ENCODE measurements at places on chromosomes 7 and 10.
A peak's percentile ranks its signal among the peaks of the same experiment; 100 is the strongest.

GRCh38 chr7:44716205-44716604 is 32.4 kb upstream of the ZMIZ2 start:
- no peaks in the 10 kb centered on the region for H3K27me3 ChIP-seq
- no peak overlapping the region for H3K4me3 ChIP-seq
- H3K4me1 ChIP-seq, result peaks cover 11% of the 10 kb centered on the region
- H3K27ac ChIP-seq, result no peak overlapping the region
- no peaks in the 10 kb centered on the region for H3K36me3 ChIP-seq
- DNase-seq, result no peak

GRCh38 chr7:138358850-138359341 is 101.2 kb upstream of the TRIM24 start:
- H3K36me3 ChIP-seq, result no peaks in the 10 kb centered on the region
- H3K27ac ChIP-seq, result no peak overlapping the region
- H3K4me1 ChIP-seq, result no peaks in the 10 kb centered on the region
- no peaks in the 10 kb centered on the region for H3K27me3 ChIP-seq
- no peak for DNase-seq
- H3K4me3 ChIP-seq, result no peak overlapping the region

GRCh38 chr7:34879871-34880270 is 157.4 kb downstream of the DPY19L1 start:
- no peaks in the 10 kb centered on the region for H3K36me3 ChIP-seq
- H3K4me3 ChIP-seq, result no peak overlapping the region
- no peak for DNase-seq
- H3K27me3 ChIP-seq, result no peaks in the 10 kb centered on the region
- H3K27ac ChIP-seq, result no peak overlapping the region

DNA sequence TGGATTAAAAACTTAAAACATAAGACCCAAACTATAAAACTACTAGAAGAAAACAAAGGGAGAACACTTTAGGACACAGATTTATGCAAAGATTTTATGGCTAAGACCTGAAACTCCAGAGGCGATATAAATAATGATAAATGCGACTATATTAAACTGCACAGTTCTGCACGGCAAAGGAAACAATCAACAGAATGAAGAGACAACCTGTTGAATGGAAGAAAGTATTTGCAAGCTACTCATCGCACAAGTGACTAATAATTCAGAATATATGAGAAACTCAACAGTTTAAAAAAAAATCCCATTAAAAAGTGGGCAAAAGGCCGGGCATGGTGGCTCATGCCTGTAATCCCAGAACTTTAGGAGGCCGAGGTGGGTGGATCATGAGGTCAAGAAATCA is 73.6 kb downstream of the JMJD1C start:
- H3K36me3 ChIP-seq, result no peaks in the 10 kb centered on the region
- H3K27ac ChIP-seq, result no peak overlapping the region
- H3K27me3 ChIP-seq, result no peaks in the 10 kb centered on the region
- no peak overlapping the region for H3K4me3 ChIP-seq
- H3K4me1 ChIP-seq, result peaks cover 11% of the 10 kb centered on the region
- no peak for DNase-seq

GRCh38 chr7:27157702-27158431 is 1.4 kb upstream of the HOXA7 start:
- H3K27me3 ChIP-seq, result peaks cover 75% of the 10 kb centered on the region
- H3K36me3 ChIP-seq, result no peaks in the 10 kb centered on the region
- peaks cover 61% of the 10 kb centered on the region for H3K4me1 ChIP-seq
- DNase-seq, result no peak
- H3K27ac ChIP-seq, result no peak overlapping the region
- H3K4me3 ChIP-seq, result no peak overlapping the region

- no peaks in the 10 kb centered on the region for H3K27me3 ChIP-seq
- H3K36me3 ChIP-seq, result no peaks in the 10 kb centered on the region
- H3K4me1 ChIP-seq, result no peaks in the 10 kb centered on the region
- no peak overlapping the region for H3K27ac ChIP-seq
- no peak overlapping the region for H3K4me3 ChIP-seq
Measured at GRCh38 chr7:133746847-133747246, 380.3 kb upstream of the LRGUK start.

DNA sequence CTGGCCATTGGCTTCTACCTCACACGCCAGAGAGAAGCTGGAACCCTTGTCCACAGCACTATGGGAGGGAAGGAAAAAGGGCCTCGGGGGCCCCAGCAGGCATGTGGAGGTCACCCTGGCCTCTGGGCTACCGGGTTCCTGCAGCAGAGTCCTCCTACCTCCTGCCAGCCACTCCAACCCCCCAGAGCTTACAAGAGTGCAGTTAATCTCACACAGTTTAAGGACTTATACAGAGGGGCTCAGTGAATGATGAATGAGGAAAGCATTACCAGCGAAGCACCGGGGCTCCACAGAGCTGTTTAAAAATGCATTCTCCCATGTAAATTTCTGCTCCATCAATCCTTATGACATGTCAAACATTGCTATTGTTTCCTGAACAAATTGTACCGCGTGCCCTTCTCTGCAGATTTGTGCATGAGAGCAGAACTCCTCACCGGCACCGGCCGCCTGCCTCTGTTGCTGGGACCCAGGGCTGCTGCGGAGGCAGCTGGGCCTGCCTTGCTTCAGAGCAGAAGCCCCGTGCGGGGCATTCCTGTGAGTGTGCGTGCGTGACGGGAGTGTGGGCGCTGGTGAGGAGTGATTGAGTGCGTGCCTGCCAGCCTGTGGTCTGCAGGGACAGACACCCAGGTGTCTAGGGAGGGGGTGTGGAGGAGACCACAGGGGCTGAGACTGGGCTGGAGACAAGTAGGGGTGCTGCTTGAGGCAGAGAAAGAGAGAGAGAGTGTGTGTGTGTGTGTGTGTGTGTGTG is 52.8 kb downstream of the C10orf105 start:
- DNase-seq, result peak; percentile 32
- H3K4me3 ChIP-seq, result no peak overlapping the region
- H3K36me3 ChIP-seq, result no peaks in the 10 kb centered on the region
- no peaks in the 10 kb centered on the region for H3K27me3 ChIP-seq
- no peak overlapping the region for H3K27ac ChIP-seq
- H3K4me1 ChIP-seq, result peaks cover 17% of the 10 kb centered on the region

Measured in natural killer cell (primary cell).